ENCODE measurements at places on chromosomes 6 and 20. TPM values are rescaled to one million over a fixed set of nuclear protein-coding genes. Genes with fewer than 3 reads are reported as not detected.
A peak's percentile ranks its signal among the peaks of the same experiment; 100 is the strongest.

Gene LHFPL5
- total RNA-seq = not detected

GRCh38 chr6:166998256-166999144 is 697 bp upstream of the CEP43 start:
- no peak for DNase-seq

- DNase-seq = no peak
These were observed 45.2 kb downstream of the OSTM1 start for GRCh38 chr6:108029226-108029921.

Gene PNRC1
- total RNA-seq = 53.0 TPM

DNA sequence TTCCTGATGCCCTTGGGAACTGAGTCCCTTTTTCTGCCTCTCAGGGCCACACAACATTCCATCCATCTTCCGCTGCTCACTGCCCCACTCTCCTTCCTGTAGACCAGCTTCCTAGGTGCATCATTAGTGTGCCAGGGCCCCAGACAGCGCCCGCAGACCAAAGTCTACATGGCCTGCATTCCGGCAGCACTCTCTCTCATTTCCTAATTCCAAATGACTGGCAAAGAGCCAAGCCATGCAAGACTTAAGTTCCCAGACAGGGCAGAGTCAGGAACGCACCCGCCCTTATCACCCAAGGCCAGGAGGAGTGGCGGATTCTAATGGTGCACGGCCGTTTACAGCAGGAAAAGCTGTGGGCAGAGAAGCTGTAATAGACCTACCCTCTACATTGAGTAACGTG is 159.8 kb upstream of the ARID1B start:
- DNase-seq = no peak

- no peak for DNase-seq
These were observed 203.0 kb downstream of the SAMD5 start for GRCh38 chr6:147711476-147711875.

- DNase-seq = no peak
These were observed 161.5 kb upstream of the MAN1A1 start for GRCh38 chr6:119511024-119511423.

DNA sequence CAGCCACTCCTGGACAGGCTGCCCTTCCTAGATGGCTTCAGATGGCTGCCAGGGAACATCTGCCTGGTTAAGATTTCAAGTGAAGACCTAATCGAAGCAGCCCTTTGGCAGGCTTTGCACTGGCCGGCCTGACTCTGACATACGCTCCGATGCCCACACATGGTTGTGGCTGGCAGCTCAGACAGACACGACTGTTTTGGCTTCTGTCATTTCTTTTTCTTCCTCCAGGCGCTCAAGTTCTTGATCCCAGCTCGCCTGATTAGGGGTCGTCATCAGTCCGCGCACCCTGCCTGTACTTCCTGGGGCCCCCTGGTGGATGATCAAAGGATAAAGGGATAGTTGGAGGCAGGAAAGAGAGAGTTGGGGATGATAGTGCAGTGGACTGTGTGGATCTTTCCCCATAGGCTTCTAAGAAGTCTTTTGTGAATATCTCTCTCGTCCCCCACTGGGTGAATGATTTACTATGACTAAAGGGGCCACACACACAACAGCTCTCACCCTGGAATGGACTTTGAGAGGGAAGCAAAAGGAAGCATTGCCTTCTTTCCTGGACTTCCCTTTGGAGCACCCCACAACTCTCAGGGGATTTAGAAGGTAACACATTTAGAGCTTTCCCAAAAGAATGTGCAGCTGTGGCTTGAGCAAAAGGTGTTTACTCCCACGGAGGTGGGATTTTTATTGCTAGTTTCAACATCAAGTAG is 21.4 kb upstream of the TRAM2 start:
- peak; percentile 84 for DNase-seq

- DNase-seq = no peak
These were observed 202.5 kb upstream of the ASCC3 start for GRCh38 chr6:101083533-101084175.

DNA sequence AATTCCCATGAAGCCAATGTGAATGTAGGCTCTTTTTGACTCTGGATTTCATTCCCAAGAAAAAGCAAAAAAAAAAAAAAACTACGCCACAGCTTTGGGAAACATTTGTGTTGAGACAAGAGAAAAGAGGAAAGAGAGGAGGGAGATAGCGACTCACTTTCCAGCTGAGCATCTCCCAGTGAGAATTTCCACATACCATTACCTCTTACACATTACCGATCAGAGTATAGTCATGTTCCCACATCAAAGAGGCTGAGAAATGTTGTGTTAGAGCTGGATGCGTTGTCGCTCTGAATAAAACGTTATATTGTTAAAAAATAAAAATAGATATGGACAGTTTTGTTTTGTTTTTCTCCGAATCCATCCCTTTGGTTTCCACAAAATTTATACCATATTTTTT is 1019.3 kb upstream of the ADGRB3 start:
- no peak for DNase-seq

Gene C6orf15
- total RNA-seq = not detected

Gene AFG1L
- 8.9 TPM for total RNA-seq

GRCh38 chr6:53230775-53231467 is 82.3 kb upstream of the GCM1 start:
- DNase-seq = no peak

GRCh38 chr6:20286968-20287565 is 74.8 kb upstream of the MBOAT1 start:
- no peak for DNase-seq

Gene POM121L2
- total RNA-seq = not detected

- peak; percentile 18 for DNase-seq
These were observed 66.9 kb downstream of the FAXC start for GRCh38 chr6:99282479-99283062.

- DNase-seq = no peak
These were observed 65.8 kb upstream of the SNRPB2 start for GRCh38 chr20:16664020-16664419.

Gene SIRPA
- total RNA-seq = not detected

DNA sequence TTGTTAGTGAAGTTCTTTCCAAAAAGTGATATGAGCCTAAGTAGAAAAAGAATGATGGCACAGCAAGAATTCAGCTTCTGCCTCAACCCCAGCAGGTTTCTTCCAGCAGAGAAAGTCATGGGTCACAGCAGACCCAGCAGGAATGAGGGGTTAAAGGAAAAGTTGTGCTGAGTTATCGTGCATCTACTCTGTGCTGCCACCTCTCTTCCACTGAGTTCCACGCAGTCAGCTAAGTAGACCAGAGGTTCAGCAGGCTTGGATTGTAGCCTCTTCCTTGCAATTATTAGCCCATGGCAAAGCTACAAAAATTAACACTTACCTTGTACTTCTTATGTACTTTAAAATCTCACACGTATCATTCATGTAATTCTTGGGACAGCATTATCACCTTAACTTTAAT is 510.8 kb downstream of the PTPRT start:
- peak; percentile 2 for DNase-seq

Gene BNIP5
- not detected for total RNA-seq

- DNase-seq = no peak
These were observed 6.2 kb downstream of the VEGFA start for GRCh38 chr6:43776115-43776798.

DNA sequence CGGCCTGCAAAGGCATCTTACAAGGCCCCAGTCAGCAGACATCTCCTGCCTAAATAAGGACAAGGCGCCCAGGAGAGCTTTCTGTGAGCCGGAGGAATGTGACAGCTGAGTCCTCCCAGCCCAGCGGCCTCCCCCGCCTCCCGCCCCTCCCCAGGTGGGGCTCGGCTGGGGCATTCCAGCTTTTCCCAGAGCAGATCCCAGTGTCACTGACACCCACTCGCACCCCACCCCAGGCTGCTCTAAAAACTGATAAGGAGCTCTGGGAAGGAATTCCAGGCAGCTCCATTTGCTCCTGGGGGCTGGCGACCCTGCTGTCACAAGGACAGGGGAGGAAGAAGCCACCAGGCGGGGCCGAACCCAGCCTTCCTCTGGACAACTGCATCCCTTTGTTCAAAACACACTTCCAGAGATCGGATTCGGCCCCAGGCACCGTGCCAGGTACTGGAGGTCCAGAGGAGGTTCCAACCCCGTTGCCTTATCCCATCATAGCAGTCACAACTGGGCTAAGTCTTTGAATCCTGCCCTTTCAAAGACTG is 49.7 kb downstream of the JPH2 start:
- no peak for DNase-seq

Gene TRAPPC3L
- not detected for total RNA-seq

GRCh38 chr20:12306107-12306506 is 388.4 kb downstream of the BTBD3 start:
- DNase-seq = no peak

GRCh38 chr6:37985355-37985754 is 165.8 kb downstream of the ZFAND3 start:
- no peak for DNase-seq

DNA sequence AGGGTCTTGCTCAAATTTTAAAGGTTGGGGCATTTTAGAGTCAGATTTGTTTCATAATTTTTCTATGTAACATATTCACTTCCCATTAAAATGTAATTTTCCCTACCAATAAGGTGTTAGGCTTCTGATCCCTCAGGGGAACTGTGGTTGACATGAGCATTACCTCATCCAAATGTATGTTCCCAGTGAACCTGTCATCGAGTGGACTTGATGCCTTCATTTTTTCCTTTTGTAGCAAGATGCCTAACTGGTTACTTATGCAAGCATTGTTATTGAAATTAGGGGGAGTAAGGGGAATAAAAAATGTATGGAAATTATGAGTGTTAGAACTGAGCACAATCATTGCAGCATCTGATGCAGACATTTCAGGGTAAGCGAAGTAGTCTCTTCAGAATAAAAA is 360.5 kb downstream of the BCKDHB start:
- DNase-seq = no peak

Gene DEFB127
- total RNA-seq = not detected

GRCh38 chr20:58167759-58168158 is 60.7 kb downstream of the ANKRD60 start:
- DNase-seq = no peak

Gene DZANK1
- total RNA-seq = 18.0 TPM

DNA sequence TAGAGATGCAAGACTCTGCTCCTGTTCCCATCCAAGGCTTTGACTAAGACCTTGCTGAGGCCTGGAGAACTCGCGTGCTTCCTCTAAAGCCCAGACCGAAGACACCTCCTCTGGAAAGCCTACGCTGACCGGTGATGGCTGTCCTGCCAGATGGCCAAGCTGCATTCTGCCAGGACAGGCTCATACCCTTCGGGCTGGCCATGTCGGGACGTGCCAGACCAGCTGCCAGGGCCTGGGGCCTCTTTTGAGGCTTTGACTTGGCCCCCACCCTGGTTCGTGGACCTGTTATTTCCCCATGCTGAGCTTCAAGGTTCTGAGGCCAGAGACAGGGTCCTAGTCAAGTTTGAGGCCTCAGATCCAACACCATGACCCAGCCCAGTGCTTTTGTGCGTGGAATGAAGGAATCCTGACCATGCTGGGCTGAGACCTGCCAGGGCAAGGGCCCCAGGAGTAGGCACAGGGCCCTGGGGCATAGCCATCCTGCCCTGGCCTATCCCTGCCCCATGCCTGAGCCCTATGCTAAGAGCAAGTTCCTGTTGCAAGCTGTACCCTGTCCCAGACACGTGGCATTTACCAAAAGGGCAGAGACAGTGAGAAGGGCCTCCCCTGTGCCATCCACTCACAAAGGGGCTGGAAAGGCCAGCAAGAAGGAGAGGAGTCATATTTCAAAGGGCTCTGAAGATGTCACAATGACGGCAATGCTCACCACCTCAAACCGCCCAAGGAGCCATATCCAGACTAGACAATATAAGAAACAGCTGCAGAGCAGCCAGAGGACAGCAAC is 42.8 kb downstream of the MRPL14 start:
- DNase-seq = no peak

DNA sequence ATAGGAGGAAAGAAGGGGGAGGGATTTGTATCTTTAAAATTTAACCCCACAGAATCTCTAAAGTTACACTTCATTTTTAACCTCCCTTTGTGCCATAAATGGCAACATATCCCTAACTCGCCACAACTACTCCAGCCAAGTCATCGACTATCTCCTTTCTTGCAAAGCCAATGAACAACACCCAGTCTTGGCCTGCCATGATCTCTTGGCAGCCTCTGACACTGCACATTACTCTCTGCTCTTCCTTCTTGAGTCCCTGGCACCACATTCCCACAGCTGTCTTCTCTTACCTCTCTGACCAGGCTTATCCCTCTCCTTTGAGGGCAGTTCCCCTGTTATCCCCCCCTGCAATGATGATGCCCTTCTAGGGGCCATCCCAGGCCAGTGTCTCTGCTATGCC is 42.5 kb downstream of the MBOAT1 start:
- no peak for DNase-seq

Gene PMEPA1
- total RNA-seq = 4.3 TPM

Gene CASS4
- 0.18 TPM for total RNA-seq

- DNase-seq = peak; percentile 84
These were observed 4.4 kb downstream of the GSS start for GRCh38 chr20:34951252-34951651.

Gene LAMA2
- total RNA-seq = not detected

- DNase-seq = no peak
These were observed 334.1 kb downstream of the TAF4 start for GRCh38 chr20:61731363-61732181.

GRCh38 chr6:38015341-38015740 is 195.8 kb downstream of the ZFAND3 start:
- no peak for DNase-seq

Gene OLIG3
- total RNA-seq = not detected

Gene SMPDL3A
- total RNA-seq = not detected

DNA sequence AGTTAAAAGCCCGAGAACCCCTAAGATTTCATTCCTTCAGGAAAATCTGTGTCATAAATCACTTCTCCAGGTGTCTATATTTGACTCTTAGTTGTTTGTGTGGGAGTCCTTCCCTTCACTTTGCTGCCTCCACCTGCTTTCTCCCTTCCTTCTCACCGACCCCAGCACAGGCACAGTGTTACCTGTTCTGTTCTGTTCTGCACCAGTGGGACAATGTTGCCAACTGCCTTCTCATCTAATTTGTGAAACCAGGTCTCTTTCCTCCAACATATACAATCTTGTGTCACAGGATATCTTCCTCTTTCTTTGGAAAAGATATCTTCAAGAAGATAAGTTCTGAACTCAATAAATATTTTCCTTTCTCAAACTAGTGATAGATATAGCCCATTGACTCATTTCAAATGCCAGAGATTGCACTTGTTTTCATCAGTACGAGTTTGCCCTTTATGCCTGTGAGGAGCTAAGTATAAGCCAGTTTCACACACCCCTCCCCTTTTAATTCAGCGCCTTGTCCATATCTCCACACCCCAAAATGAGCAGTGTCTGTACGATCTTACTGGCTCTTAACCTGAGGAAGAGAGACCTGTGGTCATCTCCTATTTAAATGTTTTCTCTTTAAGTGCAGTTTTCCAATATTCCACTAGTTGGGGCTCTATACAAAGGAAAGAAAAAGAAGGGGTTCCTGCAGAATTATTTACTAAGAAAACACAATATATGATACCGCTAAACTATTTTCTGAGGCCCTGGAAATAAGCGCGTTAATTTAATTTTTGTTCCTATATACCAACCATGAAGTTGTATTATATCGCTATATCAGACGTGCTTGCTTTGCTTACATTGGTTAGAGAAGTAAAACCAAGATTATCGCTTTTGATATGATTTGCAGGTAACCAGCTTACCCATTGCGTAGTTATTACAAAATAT is 81.6 kb upstream of the PREP start:
- DNase-seq = peak; percentile 50

- peak; percentile 30 for DNase-seq
These were observed 427.1 kb upstream of the NOX3 start for GRCh38 chr6:155882527-155883333.

Measured in OCI-LY7 (cell line).